Fibroblast of skin of scalp (primary cell): ENCODE measurements at places on chromosomes 3 and 15.
A peak's percentile ranks its signal among the peaks of the same experiment; 100 is the strongest.

GRCh38 chr3:12759097-12759679 lies at the start of gene TMEM40:
Gene TMEM40, minus strand, starts transcription at chr3:12759259. Its CDS starts 9,427 bp downstream, at chr3:12749832.
- DNase-seq: no peak

- DNase-seq: peak; percentile 54
Observed at GRCh38 chr3:23761440-23761896, 44.3 kb upstream of the UBE2E1 start.

GRCh38 chr3:122973893-122974615 lies 53.5 kb downstream of the SEMA5B start:
- DNase-seq: no peak

DNA sequence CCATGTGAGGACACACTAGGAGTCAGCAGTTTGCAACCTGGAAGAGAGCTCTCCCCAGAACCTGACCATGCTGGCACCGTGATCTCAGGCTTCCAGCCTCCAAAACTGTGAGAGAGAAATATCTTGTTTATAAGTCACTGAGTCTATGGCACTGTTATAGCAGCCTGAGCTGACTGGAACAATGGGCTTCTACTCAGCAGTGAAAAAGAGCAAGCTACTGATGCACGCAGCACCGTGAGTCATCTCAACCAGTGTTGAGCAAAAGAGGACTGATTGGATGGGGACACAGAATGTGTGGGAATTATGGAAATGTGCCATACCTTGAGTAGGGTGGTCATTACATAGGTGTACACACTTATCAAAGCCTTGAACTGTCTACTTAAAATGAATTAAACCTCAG lies 230.4 kb downstream of the PLCL2 start:
- no peak for DNase-seq

- DNase-seq: no peak
Observed at GRCh38 chr15:100295939-100296565, 45.7 kb downstream of the ADAMTS17 start.

DNA sequence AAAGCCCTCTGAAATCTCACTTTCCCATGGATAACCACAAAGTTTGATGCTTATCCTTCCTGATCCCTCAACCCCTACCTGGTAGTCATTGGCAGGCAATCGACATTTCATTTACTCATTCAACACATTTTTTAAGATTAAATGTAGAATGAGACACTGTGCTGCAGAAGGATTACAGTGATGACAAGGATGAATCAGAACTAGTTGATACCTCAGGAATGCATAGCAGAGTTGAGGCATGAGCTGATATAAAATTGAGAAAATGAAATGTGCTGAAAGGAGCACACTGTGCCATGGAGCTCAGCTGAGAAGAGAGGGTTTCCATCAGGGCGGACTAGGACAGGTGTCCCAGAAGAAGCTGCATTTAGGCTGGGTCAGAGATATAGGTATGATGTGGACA lies 48.9 kb upstream of the ACTL6A start:
- peak; percentile 20 for DNase-seq

- DNase-seq: peak; percentile 18
Observed at GRCh38 chr15:70222606-70223005, 124.9 kb upstream of the TLE3 start.

DNA sequence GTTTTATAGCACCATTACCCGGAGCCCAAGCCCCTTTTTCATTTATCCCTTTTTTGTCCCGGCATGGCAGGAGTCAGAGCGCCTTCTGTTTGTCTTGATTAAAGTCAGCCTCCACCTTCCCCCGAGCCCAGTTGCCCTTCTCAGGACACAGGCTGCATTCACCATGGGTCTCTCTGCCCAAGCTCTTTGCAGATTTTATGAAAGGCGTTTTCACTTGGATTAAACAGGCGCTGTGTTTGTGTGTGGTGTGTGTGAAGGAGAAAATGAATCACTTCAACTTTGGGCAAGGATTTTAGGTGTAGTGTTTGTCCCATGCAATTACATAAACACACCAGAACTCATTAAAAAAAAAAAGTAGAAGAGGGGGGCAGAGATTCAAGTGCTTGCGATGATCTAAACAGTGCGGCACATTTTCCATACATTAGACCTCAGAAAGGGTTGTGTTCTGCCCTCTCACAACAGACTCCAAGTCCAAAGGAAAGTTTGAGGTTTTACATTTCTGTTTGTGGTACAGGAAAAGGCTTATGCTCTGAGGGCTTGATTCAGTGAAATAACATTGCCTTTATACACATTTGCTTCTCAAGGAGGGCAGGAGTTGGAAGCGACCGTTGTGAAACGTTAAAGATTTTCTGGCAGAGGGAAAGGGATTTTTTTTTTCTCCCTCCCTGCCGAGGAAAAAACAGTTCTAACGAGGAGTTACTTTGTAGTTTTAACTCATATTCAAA lies 14.5 kb upstream of the IL16 start:
- DNase-seq: peak; percentile 30

GRCh38 chr3:154536751-154537150 lies 106.8 kb upstream of the GPR149 start:
- no peak for DNase-seq

DNA sequence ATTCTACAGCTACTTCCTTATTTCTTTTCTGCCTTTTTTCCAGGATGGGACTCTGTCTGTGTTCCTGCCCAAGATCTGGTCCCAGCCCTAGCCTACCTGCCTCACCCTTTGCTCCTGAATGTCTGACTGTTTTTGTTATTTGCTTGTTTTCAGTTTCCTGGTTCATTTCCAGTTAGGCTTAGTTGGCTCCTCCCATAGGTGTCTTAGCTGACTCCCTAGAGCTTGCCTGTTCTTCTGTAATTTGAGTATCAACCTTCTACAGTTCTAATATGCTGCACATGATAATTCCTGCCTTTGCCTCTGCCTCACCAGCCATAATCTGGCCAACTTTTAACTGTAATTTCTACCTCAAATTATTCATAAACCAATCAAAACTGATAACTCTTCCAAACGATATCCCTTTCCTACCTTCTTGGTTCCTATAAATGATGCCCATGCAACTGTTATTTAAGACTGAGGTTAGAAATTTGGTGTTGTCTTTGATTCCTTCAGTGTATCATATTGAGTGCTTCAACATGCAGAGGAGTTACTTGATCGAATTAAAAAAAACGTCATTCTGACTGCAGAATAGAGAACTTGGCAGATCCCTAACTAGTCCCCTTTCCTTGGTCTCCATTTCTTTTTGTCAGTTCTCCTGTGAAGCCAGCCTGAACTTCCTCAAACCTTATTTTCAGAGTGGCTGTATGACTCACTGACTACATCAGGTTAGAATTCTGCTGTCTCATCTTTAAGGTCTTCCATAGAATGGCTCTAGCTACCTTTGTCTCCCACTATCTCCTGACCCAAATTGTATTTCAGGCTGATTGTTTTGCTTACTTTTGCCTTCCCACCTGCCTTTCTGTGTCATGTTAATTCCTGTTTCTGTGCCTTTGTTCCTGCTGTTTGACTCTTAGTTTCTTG lies 8.4 kb downstream of the GOLM2 start:
- peak; percentile 19 for DNase-seq

DNA sequence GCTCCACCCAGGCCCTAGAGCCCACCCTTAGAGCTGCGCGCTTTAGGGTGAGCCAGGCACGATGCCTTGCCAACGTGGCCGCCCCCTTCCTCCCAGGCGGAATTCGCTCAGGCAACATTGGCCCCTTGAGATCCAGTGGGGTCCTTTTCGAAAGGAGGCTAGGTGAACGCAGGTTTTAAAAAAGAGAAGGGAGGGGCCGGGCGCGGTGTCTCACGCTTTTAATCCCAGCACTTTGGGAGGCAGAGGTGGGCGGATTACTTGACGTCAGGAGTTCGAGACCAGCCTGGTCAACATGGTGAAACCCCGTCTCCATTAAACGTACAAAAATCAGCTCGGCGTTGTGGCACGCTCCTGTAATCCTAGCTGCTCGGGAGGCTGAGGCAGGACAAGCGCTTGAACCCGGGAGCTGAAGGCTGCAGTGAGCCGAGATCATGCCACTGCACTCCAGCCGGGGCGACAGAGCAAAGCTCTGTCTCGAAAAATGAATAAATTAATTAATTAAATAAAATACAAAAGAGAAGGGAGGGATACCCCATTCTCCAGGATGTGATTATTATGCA lies 984 bp upstream of the RPP25 start:
- DNase-seq: no peak

GRCh38 chr3:15653321-15653720 lies 51.8 kb downstream of the BTD start:
- DNase-seq: peak; percentile 45

DNA sequence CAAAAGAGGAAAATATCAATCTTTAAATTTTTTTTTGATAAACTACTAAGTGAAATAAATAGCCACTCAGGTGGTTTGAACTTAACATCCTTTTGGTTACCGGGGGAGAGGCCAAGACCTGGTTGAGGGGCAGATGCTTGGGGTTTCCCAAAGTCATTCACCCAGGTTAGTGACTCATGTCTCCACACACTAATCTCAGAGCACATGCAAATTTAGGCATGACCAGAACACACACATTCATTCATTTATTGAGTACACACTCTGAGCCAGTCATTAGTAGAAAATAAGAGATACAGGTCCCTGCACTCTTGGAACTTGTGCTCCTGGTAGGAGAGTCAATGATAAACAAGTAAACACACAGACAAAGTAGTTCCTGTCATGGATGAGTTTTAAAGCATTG lies 7.3 kb downstream of the ILDR1 start:
- DNase-seq: no peak

DNA sequence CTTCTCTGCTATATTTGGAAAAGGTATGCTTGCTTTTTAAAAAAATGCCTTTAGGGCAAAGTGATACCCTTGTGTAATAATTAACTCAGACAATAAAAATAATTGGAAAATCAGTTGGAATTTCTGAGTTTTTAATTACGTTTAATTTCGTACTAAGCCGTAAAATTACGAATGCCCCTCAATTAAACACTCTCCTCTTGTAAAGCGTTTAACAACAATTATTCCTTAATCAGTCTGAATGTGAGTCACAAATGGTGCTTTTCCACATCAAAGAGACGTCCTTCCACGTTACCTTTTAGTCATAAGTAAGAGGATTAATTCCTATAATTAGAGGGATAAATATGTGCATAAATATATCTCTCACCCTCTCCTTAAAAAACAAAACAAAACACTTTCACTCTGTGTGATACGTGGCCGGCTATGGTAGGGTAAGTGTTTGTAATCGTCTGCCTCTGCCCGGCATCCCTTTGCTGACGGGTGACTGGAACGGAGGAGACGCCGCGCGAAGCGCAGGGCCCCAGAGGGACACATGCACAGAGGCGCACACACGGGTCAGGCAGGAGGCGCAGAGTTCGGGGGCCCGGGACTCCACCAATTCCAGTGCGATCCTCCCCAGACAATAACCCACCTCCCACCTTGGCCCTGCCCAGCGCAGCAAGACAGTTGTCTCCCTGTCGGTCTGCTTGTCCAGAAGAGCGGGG lies 9.7 kb upstream of the MEIS2 start:
- peak; percentile 32 for DNase-seq
